ENCODE measurements at places on chromosomes 3 and 15.

DNA sequence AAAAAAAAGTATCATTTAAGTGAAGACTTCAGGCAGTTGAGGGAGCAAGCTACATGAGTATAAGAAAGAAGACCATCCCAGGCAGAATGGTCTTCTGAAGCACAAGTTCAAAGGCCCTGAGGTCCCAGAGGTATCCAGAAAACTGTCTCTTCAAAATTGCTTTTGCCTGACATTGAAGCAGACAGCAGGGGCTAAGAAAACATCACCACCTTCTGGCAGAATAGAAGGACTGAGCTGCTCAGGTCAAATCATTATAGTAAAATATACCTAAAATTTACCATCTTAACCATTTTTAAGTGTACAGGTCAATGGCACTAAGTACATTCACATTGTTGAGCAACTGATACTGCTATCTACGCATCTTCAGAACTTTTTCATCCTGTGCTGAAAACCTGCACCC is 16.4 kb downstream of the GPR160 start:
- no peak for DNase-seq

DNA sequence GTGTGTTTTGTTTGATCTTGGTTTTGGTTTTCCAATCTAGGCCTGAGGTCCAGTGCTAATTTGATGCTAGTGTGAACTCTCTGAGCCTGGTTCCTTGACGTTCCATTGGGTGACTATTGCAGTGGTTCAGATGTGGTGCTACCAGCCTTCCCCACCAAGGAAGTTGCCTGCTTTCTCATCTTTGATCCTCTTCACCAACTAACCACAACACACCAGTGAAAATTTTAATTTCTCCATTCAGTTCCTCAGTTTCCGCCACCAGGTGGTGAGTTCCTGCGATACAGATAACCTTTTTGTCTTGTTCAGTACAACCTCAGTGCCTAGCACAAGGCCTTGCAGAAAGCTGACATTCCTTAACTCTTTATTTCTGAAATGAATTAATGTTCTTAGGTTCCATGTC is 337.4 kb upstream of the TPRG1 start:
- peak; percentile 11 for DNase-seq

- DNase-seq, result no peak
These were observed 599.3 kb downstream of the FGF12 start for GRCh38 chr3:192128060-192128459.

DNA sequence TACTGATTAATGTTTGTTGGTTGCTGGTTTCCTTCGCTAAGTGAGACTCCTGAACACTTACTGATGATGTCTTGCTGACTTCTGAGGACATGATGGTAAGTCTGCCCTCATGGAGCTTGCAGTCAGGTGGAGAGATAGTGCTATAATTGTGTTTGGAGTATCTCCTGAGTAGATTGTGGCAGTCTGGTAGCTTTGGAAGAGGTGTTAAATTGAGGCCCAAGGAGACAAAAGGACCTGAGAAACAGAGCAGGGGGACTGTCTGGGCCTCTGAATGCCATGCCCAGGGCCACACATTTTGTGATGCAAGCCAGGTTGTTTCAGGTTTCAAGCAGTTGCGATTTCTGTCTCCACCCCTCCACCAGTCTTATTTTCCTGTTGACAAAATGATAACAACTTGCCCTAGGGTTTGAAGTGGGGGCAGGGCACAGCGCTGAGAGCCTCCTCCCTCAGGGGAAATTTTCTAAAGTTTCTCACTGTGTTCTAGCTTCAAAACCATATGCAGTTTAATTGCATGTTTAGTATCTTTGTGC is 16.7 kb downstream of the SMAD3 start:
- peak; percentile 58 for DNase-seq

- no peak for DNase-seq
These were observed 13.2 kb downstream of the ADAMTS9 start for GRCh38 chr3:64674591-64675076.

DNA sequence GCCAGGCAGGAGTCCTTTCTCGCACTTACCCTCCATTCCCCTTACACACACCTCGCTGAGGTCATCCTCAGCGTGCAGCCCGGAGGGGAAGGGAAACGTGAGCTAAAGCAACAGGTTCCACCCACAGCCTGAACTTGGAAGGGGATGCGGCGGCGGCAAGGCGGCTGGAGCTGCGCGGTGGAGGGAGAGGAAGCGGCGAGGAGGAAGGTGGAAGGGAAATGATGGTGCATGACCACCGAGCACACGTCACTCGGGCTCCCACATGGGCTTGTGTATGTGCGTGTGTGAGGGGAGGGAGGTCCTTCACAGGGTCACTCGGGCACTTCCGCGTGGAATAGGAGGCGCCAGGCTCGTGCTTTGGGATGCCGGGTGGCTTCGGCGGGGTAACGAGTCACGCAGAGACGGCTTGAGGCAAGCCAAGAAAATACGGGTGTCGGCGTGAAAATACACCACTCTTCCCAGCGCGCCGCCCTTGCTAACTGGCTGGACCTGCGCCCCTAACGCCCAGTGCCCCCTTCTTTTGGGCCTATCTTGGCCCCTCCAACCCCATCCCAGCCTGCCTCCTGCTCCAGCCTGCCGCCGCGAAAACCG is 225.5 kb upstream of the IL12A start:
- peak; percentile 29 for DNase-seq

GRCh38 chr3:152638707-152639450 is 196.1 kb upstream of the P2RY1 start:
- no peak for DNase-seq

GRCh38 chr3:152458376-152459117 is 189.8 kb downstream of the MBNL1 start:
- peak; percentile 39 for DNase-seq

- no peak for DNase-seq
These were observed 2.7 kb downstream of the UQCC5 start for GRCh38 chr3:52539010-52539653.

DNA sequence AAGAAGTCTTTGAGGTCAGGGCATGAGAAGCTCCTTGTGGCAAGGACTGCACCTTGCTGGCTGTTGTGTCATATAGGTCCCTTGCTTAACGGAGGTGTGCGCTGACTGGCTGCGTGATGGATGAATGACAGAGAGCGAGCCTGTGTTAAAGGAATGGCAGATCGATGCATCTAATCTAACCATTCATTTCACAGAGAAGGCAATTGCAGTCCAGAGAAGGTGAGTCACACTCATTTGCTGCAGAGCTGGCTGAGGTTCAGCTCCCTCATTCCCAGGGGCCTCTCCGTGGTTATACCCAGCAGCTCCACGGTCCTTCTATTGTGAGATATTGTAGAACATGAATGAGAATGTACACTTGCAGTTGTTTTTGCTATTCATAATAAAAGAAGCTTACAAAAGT is 289.3 kb downstream of the EPHB1 start:
- no peak for DNase-seq

DNA sequence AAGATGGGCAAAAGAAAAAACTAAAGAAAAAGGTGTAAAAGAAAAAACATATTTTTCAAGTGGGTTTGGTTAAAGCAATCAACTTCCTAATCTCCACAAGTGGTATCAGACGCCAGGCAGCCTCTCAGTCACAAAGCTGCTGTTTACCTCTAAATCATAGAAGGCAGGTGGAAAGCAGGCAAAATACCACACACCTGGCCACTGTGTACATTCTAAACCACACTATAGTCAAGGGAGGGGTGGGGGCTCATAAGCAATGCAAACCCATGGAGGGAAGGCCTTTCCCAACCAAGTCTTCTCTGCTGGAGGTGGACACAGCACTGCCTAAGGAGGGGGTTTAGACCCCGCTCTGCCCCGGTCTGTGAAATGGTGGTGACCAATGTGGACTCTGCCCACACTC is 50.4 kb downstream of the MCF2L2 start:
- DNase-seq, result no peak

GRCh38 chr15:26848498-26848897 is 18.4 kb upstream of the GABRA5 start:
- DNase-seq, result no peak

- peak; percentile 69 for DNase-seq
These were observed 37.3 kb upstream of the RFTN1 start for GRCh38 chr3:16550676-16551341.

Measured in activated CD4-positive, alpha-beta T cell treated with anti-CD3 and anti-CD28 coated beads, Interleukin-2, amount 50 U/mL, for 48 hours (primary cell).